ENCODE measurements at places on chromosomes 6 and 20.

- DNase-seq, result no peak
Measured at GRCh38 chr6:169890049-169890448, 138.6 kb downstream of the ERMARD start.

DNA sequence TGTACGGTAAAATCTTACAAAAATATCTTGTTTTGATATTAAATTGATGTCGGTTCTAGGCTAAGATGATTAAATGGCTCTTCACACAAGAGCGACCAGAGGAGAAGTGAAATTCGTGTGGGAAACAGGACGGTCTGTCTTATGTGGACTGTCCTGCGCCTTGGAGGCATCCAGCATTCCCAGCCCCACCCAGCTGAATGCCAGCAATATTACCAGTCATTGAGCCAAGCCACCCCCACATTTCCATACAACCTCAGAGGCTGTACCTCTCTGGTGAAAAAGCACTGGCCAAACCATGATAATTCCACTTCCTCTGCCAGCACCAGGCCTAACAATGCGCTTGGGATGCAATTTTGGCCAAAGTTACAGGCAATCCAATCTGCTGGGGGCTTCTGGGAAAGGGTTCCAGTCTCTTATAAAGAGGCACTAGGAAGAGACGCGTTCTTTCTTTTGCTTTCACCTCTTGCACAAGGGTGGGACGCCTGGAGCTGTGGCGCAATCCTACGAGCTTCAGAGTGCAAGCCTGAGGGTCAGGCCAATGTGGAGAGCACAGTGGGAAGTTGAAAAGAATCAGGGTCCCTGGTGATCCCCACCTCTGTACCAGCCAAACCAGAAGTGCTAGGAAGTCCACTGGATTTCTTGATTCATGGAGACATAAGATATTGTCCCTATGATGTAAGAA is 213.1 kb downstream of the PREX1 start:
- DNase-seq, result no peak

- DNase-seq, result no peak
Measured at GRCh38 chr6:88945415-88946008, 17.9 kb downstream of the RNGTT start.

DNA sequence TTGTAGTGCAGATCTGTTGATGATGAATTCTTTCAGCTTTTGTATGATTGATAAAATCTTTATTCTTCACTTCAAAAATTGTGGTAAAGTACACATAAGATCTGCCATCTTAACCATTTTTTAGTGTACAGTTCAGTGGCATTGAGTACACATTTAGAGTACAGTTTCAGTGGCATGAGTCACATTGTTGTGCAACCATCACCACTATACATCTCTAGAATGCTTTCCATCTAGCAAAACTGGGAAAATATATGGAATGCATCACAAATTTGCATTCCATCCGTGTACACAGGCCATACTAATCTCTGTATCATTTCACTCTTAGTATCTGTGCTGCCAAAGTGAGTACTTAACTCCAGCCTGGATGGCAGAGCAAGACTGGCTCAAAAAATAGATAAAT is 28.7 kb downstream of the SIRPD start:
- DNase-seq, result no peak

- no peak for DNase-seq
Measured at GRCh38 chr20:21251278-21251677, 51.9 kb upstream of the XRN2 start.

GRCh38 chr6:118565311-118565960 is 17.3 kb downstream of the PLN start:
- DNase-seq, result no peak

GRCh38 chr20:59939052-59939878 is 840 bp downstream of the PPP1R3D start:
- DNase-seq, result no peak

- no peak for DNase-seq
Measured at GRCh38 chr6:141561154-141561553, 571.6 kb upstream of the GJE1 start.

All from C1 segment of cervical spinal cord (tissue), 14 donors.